ENCODE measurements at places on chromosomes 2 and 18.

DNA sequence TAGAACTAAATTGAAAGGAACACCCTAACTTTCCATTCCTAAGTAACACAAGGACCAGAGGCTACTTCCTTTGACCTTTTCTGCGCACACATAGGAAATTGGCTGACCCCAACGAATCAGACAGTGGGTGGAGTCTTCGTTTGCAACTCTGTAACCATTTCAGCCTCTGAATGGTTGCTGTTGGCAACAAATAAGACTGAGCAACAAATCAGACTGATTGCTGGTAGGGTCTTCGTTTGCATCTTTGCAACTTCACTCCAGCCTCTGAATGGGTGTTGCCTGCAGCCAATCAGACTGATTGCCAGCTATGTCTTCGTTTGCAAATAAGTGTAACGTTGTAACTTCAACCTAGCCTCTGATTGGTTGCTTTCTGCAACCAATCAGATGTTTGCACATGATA lies 34.6 kb downstream of the USP40 start:
- no peak for DNase-seq

DNA sequence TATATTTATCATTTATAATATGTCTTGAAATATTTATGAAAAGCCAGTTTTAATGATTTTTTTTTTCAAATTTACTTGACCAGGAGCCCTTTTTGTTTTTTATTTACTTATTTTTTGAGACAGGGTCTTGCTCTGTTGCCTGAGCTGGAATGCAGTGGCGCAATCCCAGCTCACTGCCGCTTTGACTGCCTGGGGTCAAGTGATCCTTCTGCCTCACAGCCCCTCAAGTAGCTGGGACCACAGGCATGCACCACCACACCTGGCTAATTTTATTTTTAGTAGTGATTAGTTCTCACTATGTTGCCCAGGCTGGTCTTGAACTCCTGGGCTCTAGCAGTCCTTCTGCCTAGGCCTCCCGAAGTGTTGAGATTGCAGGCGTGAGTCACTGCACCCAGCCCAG lies 5.7 kb downstream of the EPB41L5 start:
- DNase-seq: no peak

GRCh38 chr18:70296289-70296688 lies 7.4 kb downstream of the SOCS6 start:
- DNase-seq: no peak

GRCh38 chr18:58526425-58527284 lies 102.2 kb downstream of the ALPK2 start:
- DNase-seq: no peak

GRCh38 chr2:215777465-215778044 lies 235.8 kb downstream of the MREG start:
- no peak for DNase-seq

DNA sequence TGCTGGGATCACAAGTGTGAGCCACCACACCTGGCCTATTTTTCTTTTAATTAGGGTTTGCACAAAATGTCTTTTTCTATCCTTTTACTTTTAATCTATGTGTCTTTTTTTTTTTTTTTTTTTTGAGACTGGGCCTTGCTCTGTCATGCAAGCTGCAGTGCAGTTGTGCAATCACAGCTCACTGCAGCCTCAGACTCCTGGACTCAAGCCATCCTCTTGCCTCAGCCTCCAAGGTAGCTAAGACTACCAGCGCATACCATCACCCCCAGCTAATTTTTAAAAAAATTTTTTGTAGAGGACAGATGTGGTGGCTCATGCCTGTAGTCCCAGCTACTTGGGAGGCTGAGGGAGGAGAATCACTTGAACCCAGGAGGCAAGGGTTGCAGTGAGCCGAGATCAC lies 27.1 kb downstream of the ADCY3 start:
- no peak for DNase-seq

- DNase-seq: no peak
Observed at GRCh38 chr2:220174826-220175225, 547.4 kb downstream of the SLC4A3 start.

DNA sequence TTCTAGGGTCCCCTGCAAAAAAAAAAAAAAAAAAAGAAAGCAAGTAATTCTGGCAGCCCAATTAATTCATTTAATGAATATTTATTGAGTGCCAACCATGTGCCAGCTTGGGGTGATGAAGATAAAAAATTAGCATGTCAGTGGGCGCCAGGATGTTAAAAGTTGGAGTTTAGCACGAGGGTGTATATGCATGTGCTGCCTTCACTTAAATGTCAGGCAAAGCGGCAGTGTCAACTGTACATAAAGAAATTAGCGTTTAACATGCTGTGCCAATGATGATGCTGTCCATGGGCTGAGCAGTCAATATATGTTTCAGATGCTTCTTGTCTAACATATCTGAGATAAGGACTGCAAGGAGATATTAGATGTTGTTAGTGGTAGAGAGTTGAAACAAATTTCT lies 49.5 kb downstream of the ASAP2 start:
- DNase-seq: no peak

- DNase-seq: no peak
Observed at GRCh38 chr18:10207682-10208345, 246.6 kb upstream of the APCDD1 start.

DNA sequence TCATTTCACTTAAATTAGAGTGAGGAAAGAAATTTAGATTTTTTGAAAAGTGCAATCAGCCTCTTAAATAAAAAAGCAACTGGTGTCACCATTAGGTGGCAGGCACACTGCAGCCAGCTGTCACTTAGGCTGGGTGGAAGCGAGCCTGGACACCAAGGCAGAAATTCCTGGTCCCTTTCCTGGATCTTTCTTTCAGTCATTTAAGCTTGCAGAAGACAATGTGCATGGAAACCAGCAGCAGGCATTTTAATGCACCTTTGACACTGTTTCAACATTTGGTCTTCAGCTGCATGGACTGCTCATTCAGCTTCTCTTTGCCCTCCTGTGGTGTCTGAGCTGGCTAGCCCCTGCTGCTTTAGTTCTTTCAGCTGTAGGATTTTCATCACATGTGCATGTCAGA lies 61.0 kb downstream of the AQP4 start:
- no peak for DNase-seq

- DNase-seq: peak; percentile 54
Observed at GRCh38 chr2:111897924-111898702, at the start of gene MERTK. TSS of gene MERTK (plus strand) at chr2:111898607. CDS start at chr2:111898736, 129 bp downstream.

DNA sequence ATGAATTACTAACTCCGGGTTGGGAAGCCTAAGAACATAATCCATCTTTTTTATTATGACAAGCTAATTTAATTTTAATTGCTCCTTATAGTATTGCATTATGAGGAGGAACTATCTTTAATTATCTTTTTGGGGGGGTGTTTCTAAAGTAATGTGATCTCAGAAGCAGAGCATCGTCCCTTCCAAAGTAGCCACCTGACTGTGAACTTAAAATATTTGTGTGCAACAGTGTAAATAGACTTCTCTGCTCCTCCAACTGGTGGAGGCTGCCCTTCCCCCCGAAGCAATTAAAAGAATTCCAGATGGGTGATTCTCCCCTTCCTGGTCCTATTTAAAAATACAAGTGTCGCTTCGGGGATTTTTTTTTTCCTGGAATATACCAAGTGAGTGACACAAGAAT lies 55.7 kb downstream of the TCF7L1 start:
- DNase-seq: no peak

- no peak for DNase-seq
Observed at GRCh38 chr18:72588360-72588759, 44.2 kb upstream of the CBLN2 start.

GRCh38 chr2:16135913-16136310 lies 195.6 kb downstream of the MYCN start:
- no peak for DNase-seq

GRCh38 chr2:181540421-181540820 lies 83.2 kb downstream of the ITGA4 start:
- DNase-seq: no peak

DNA sequence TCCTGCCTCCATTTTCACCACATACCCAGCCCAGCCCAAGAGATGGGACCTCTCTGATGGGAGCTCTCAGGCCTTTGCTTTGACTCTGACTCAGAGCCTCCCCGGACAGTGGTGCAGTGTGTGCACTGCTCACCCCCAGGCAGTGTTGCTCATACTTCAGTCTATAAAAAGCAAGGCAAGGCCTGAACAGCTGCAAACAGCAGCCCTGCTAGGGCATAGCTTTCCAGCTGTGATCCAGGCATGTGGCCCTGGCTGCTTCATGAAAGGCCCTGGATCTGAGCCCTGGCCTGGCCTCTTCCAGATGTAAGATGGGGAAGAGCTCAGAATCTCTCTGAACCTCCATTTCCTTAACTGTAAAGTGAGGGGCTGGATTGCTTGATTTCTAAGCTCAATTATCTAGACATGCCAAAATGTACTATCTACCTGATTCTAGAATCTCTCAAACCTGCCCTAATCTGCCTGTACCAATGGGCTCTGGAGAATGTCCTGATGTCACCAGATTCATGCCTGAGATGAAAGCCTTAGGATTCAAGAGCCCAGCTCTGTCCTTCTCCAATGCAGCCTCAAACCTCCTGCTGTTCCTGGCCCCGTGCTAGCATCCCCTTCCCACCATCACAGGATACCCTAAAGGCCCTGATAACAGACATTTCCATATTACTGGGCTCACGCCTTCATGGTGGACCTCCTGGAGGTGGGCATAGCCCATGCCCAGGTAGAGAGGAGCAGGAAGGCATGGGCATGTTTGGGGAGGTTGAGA lies 206.9 kb downstream of the ARL4C start:
- no peak for DNase-seq

- DNase-seq: no peak
Observed at GRCh38 chr2:121076498-121076820, 208.5 kb downstream of the TFCP2L1 start.

- no peak for DNase-seq
Observed at GRCh38 chr2:21836261-21836660, 712.5 kb downstream of the TDRD15 start.

DNA sequence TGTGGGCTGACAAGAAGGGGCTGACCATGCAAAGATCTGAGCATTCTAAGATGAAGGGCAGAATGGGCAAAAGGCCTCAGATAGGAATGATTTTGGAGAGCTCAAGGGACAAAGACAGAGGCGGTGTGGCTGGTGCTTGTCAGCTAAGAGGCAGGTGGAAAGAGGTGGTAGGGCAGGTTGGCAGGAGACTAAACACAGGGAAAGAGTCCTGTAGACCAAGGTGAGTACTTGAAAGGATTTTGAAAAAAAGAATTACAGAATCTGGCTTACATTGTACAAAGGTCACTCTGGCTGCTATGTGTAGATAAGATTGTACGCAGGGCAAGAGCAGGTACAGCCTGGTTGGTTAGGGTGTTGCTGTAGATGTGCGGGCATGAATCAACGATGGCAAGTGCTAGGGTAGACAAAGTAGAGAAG lies 50.6 kb downstream of the STK39 start:
- DNase-seq: no peak

DNA sequence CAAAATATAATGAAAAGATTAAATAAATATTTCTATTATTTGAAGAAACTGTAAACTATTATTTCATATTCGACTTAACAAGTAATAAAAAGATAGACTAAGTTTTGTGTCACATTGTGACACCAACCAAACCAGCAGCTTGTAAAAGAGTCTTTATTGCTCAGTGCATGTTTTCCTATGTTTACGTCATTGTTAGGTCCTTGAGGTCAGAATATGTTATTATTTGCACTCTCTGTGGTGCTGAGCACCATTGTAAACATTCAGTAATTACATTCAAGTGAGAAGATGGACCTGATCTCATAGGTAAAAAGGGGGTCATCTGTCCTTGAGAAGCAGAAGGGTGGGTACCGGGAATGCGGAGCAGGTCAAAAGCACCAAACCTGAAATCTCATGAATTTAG lies 1999.1 kb upstream of the CELF4 start:
- no peak for DNase-seq

GRCh38 chr2:71063216-71063615 lies 5.2 kb upstream of the NAGK start:
- DNase-seq: no peak

DNA sequence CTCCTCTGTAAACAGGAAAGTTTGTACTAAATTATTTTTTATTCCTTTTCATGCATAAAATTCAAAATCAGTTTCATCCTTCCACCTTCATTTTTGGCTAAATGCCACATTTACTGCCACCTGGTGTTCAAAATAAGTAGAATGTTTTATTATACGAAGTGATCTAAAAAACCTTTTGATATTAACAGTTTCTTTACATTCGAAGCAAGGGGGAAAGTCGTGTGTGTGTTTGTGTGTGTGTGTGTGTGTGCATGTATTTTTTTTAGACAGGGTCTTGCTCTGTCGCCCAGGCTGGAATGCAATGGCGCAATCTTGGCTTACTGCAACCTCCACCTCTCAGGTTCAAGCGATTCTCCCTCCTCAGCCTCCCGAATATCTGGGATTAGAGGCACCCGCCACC lies 9.0 kb upstream of the SCN9A start:
- DNase-seq: peak; percentile 25

- no peak for DNase-seq
Observed at GRCh38 chr2:67079729-67080128, 317.4 kb upstream of the ETAA1 start.

DNA sequence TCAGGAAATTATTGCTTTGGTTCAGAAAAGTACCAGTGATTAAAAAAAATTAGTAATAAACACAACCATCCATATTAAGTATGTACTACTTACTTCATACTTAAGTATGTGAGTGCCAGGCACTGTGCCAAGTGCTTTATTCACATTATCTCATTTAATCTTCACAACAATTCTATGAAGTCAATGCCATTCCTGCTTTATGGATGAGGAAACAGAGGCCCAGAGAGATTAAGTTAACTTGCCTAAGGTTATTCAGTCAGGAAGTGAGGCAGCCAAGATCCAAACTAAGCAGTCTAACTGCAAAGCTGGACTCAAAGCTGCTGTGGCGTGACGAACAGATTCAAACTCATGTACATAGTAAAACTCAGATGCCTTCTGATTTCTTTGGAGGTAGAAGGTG lies 22.3 kb downstream of the DTNB start:
- no peak for DNase-seq

DNA sequence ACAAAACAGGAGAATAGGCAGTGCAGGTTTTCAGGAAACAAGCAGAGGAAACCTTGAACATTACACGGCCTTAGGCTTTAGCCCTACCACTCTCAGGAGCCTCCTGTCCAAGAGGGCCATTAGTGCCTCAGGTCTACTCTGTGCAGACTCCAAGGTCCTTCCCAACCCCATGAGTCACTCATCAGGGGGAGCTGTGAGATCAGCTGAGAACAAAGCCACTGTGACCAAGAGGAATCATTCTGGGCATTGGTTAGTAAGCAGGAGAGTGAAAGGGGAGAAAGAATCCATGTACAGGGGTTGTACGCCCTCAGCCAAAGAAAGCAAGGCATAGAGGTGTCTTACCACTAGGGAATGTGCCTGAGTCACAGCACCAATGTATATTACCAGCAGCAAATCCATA lies 680.3 kb downstream of the DPP10 start:
- no peak for DNase-seq

GRCh38 chr2:110657724-110658305 lies 20.0 kb downstream of the BUB1 start:
- DNase-seq: no peak

GRCh38 chr2:15184491-15184890 lies 376.6 kb downstream of the NBAS start:
- DNase-seq: no peak

GRCh38 chr18:57002627-57003026 lies 144.3 kb upstream of the BOD1L2 start:
- DNase-seq: no peak

- no peak for DNase-seq
Observed at GRCh38 chr18:13252686-13253410, 34.3 kb downstream of the LDLRAD4 start.
